Stimulated activated CD4-positive, alpha-beta T cell treated with anti-CD3 and anti-CD28 coated beads, Interleukin-2, amount 100 ng/mL, for 24 hours (primary cell): ENCODE measurements at places on chromosomes 3 and 15.

- DNase-seq: no peak
Measured at GRCh38 chr3:120424976-120425570, 25.7 kb downstream of the FSTL1 start.

GRCh38 chr15:79113831-79114230 is 23.3 kb upstream of the RASGRF1 start:
- no peak for DNase-seq

DNA sequence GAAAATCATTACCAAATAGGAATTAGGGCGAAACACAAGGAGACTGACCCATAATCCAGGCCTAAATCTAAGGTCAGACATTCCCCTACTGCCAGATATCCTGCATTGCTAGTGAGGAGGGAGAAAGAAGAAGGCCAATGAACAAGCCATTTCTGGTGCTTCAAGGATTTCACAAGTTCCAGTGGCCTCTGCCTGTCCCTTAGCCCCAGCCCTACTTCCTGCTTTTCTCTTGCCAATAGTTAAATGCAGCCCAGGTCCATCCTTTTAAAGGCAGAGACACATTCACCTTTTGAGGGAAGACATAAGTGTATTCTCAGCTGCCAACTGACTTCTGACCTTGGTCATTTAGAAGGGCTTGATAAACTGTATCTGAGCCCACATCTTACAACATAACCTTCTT is 135.8 kb downstream of the ZNF621 start:
- no peak for DNase-seq

GRCh38 chr3:118882353-118882947 is 152.2 kb downstream of the IGSF11 start:
- peak; percentile 70 for DNase-seq

GRCh38 chr3:160911411-160911810 is 155.4 kb downstream of the PPM1L start:
- no peak for DNase-seq

- no peak for DNase-seq
Measured at GRCh38 chr15:55241891-55242290, 45.1 kb upstream of the RSL24D1 start.

GRCh38 chr3:128187495-128187894 is 34.2 kb downstream of the EEFSEC start:
- no peak for DNase-seq

DNA sequence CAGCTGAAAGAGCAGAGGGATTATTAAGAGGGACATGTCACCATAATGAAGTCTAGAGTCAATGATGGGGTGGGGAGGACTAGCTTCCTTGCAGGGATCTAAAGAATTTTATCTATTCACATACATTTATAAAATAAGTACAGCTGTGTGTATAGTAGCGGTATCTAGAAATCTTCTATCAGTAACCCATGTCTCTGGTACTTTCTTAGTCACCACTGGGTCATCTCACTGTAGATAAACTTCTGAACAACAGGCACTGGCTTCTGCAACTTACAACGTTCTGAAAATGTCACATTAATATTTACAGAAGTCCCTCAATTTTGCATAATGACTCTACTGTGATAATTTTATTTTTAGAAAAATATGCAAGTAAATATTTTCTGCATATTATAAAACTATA is 401.7 kb downstream of the TBC1D5 start:
- DNase-seq: no peak

DNA sequence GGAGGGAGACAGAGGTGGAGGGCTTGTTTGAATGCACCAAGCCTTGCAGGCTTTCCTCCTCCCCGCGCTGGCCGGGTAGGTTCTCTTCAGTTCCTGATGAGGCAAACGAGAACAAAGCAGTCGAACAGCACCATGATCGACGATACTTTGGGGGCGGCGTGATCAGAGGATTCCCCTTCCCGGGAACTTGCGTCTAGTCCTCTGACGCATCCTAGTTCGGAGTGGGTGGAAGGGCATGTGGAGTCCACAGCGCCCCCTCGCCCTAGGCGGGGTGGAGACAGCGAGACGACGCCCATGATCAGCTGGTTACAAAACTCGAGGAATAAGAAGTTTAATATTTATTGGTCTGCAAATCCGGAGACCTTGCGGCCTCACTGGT is 452 bp upstream of the SV2B start:
- peak; percentile 51 for DNase-seq

- DNase-seq: no peak
Measured at GRCh38 chr3:42063888-42064287, 27.3 kb upstream of the TRAK1 start.

GRCh38 chr3:195394024-195394423 is 48.8 kb downstream of the ACAP2 start:
- no peak for DNase-seq

- no peak for DNase-seq
Measured at GRCh38 chr3:59608356-59608755, 558.5 kb upstream of the CFAP20DC start.

GRCh38 chr3:65246561-65246960 is 558.8 kb upstream of the ADAMTS9 start:
- no peak for DNase-seq

- peak; percentile 42 for DNase-seq
Measured at GRCh38 chr15:89673165-89673512, 6.0 kb downstream of the PLIN1 start.

- no peak for DNase-seq
Measured at GRCh38 chr15:31554261-31554660, 227.6 kb downstream of the KLF13 start.

GRCh38 chr3:14323401-14324223 is 78.8 kb upstream of the SLC6A6 start:
- DNase-seq: no peak

DNA sequence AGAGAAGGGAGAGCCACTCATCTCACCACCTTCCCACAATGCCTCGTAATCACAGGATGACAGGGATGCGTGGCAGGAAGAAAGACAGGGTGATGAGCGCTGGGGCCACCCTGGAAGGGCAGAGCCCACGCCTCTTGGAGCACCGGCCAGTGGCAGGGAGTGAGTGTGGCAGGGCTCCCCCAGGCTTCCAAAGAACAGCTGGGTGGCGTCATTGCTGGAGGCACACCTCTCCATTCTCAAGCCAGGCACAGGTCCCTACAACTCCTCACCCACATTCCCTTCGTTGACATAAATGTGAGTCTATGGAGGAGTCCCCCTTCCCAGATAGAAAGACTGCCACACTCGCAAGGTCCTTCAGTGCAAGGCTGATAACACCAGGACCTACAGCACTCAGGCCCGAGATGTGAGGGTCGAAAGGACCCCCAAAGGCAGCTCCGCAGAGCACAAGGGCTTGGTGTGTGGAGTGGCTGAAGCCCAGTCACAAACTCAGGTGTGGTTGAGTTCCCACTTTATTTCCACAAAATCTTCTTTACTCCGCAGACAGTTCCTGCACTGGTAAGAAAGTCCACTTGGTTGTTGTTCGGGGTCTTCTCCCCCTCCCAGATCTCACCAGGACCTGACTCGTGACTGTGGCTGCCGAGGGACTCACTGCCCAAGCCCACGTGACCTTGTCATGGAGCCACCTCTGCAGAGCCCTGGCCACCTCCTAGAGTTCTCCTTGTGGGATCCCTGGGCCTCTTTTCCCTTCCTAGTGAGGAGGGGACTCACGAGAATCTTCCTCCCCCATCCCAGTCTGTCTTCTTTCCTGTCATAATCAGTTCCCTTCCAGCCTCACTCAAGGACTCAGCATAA is 22.4 kb upstream of the CORO2B start:
- DNase-seq: no peak

DNA sequence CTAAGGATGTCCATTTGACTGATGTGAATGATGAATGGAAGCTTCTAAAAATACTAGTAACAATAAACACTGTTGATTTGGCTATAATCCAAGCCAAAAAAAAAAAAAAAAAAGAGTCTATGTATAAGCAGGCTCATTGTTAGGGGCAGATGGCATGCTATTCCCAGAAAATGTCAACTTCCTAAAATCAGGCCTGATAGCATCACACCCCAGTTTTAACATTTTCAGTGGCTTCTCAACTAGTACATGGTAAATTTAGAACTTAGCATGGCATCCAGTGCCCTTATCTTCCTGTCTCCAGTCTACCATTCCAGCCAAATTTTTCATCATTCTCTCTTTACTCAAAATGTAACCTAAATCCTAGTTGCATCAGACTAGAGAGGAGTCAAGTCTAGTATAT is 288.2 kb upstream of the ZNF385D start:
- DNase-seq: no peak

- DNase-seq: no peak
Measured at GRCh38 chr15:31089368-31090047, 12.0 kb downstream of the TRPM1 start.

GRCh38 chr15:65769482-65769881 is 22.6 kb downstream of the DENND4A start:
- DNase-seq: no peak

GRCh38 chr3:170656284-170656683 is 70.4 kb upstream of the SLC7A14 start:
- no peak for DNase-seq

- no peak for DNase-seq
Measured at GRCh38 chr3:81041331-81041730, 720.1 kb downstream of the GBE1 start.

DNA sequence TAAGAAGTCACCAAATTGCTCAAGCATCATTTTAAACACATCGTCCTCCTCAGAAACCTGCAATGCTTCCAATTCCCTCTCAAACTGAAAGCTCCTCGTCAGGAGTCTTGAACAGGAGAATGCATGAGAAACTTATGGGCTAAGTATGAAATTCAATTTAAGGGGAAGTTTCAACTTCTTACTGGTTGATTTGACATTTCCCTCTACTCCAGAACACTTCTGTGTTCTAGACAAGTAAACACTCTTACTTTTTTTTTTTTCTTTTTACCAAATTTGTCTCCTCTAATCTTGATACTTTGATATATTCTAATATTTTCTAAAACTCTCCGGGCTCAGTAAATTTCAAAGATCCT is 181.7 kb downstream of the RSL24D1 start:
- DNase-seq: no peak

GRCh38 chr15:25933456-25934158 is 70.5 kb upstream of the ATP10A start:
- peak; percentile 69 for DNase-seq

GRCh38 chr3:17840651-17841050 is 98.2 kb upstream of the TBC1D5 start:
- DNase-seq: no peak

DNA sequence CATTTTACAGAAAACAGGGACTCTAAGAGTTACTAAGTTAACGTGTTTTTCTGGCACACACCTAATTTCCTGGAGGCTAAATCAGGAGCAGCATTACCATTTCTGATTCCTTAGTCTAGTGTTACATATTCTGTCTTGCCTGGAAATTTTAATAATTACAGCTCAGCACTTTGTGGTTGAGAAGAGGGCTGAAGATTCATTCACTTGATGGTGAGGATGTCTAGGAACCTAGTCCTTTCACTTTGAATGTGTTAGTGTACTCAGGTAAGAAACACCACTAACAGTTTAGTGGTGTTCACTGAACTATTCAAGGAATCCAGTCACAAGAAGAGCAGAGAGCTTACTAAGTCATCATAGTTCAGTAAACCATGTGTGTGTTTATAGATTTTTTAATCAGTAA is 102.8 kb downstream of the STT3B start:
- no peak for DNase-seq

DNA sequence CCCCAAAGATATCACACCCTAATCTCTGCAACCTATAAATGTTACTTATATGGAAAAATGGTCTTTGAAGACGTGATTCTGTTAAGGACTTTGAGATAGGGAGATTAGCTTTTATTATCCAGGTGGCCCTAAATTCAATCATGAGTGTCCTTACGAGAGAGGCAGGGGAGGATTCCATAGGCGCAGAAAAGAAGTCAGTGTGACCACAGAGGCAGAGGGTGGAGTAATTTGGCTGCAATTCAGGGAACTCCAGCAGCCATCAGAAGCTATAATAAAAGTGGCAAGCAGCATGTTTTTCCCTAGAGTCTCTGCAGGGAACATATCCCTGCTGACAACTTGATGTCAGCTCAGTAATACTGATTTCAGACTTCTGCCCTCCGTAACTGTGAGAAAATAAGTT is 315.2 kb upstream of the ROBO2 start:
- no peak for DNase-seq

DNA sequence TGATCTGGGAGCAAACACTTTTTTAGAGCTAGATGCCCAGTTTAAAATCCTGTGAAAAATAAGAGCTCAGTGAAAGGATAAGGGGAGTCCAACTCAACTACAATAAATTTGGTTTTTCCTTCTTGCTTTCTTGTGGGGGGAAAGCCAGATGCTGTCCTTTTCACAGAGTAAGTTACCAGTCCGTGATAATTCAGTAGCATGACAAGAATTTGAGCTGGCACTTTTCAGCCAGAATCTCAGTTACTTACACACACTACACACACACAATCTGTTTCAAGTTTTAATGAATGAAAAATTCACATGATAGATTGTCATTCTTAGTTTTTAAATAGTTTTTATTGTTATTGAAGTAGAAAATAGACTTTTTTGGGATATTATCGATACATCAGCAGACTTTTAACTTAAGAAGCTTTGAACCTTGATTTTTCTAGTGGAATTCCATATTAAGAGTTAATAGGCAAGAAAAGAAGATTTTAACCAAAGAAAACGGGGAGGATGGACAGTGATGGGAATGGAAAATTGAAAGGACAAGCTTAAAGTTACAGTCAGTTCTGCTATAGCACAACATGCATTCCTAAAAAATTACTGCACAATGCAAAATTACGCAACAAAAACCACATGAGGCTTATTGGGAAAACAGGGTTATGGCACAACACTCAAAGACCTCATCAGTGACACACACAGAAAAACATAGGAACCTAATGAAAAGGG is 47.0 kb downstream of the PSMD6 start:
- no peak for DNase-seq

GRCh38 chr15:74653426-74654102 is 37.9 kb downstream of the CLK3 start:
- DNase-seq: no peak

- DNase-seq: no peak
Measured at GRCh38 chr15:47780971-47781370, 63.7 kb downstream of the SEMA6D start.

DNA sequence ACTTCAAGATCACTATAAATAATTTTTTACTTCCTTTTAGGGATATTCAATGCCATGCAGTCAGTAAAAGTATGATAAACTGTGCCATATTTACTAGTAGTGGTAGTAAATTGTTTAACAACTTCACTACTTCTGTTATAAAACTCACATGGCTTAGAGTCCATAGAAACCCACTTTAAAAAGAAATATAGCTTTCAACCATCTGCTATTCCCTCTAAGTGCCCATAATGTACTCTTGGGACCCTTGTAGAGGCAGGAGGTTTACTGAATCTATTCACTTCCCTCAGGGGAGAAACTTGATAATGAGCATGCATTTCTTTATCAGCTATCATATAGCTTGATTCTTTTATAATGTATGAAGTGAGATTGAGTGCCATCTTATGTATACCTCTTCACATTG is 1448.4 kb upstream of the ALCAM start:
- no peak for DNase-seq

- no peak for DNase-seq
Measured at GRCh38 chr3:19559724-19560442, 374.1 kb downstream of the EFHB start.
